ENCODE measurements at places on chromosomes 1 and 21.

DNA sequence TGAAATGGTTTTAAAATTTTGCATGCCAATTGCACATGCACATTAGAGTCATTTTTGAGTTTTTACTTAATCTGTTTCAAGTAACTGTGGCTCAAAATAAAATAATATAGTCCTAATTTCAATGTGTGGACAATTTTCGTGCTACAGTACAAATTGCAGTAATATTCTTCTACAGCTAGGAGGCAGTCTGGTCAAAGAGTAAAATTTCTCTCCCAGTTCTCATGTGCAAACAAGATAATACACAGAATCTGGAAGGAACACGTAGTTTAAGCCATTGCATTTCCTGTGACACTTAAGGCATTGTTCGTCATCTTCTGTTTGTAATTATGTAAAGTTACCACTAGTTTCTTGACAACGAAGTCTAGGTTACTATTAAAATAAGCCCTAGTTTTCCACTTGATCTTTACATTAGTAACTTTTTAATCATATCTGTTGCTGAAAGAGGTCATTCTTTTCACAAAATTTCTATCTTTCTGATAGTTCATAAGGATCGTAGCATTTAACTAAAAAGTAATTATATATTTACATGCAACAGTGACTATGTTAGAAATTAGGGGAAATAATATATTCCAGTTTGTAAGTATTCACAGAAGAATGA lies 28.9 kb downstream of the ODR4 start:
- DNase-seq: no peak

- DNase-seq: no peak
Observed at GRCh38 chr1:2019571-2020309, 595 bp downstream of the GABRD start.

DNA sequence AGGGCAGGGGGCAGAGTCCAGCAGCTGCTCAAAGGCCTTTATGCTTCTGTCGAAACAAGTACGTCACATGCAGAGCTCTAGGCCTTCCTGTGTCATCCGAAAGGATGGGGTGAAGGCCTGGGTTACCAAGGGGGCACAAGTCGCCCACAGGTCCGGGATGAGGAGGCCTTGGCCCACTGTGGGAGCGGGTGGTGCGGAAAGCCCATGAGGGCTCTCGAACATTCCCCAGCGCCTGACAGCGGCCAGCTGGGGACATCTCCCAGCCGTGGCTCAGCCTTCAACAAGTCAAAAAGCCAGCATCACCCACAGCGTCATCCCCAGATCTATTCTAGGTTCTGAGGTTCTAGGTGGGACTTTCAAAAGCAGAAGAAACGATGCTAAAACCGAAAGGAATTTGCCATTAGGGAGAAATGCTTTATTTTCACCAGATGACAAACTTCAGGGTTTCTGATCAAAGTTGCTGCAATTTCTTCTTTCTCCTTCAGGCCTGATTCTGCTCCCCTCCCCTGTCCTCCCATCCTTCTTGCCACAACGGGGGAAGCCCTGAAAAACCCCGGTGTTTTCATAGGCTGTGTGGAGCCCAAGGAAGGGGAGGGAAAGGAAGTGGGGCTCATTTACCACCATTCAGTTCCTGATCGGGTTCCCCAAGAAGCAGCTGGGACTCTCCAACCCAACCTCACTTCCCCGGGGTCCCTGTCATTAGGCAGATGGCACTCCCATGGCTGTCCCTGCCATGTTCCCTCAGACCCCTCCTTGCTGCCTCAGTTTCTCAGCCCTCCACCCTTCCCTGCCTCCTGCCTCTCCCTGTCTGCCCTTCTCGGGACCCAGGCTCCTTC lies 17.6 kb downstream of the GPR137B start:
- DNase-seq: no peak

- DNase-seq: peak; percentile 59
Observed at GRCh38 chr1:234607109-234608024, 2.6 kb downstream of the IRF2BP2 start.

DNA sequence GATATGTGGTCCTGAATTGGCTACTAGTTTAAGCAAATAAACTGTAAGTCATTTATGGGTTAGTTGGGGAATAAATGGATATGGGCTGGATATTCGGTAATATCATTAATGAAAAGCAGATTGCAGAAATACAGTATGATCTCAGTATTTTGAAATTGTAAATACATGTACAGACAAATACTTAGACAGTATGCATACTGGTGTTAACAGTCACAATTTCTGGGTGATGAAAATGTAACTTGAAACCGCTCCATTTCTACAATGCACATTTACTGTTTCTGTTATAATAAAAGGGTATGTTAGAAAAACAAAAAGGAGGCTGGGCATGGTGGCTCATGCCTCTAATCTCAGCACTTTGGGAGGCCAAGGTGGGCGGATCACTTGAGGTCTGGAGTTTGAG lies 28.0 kb downstream of the BLZF1 start:
- DNase-seq: no peak

GRCh38 chr1:32232558-32233304 lies 10.5 kb downstream of the EIF3I start:
- DNase-seq: no peak

- DNase-seq: no peak
Observed at GRCh38 chr1:204359474-204360255, at the start of gene PLEKHA6. Gene PLEKHA6 (minus strand): TSS chr1:204359929. CDS start chr1:204273727, 86,202 bp downstream.

DNA sequence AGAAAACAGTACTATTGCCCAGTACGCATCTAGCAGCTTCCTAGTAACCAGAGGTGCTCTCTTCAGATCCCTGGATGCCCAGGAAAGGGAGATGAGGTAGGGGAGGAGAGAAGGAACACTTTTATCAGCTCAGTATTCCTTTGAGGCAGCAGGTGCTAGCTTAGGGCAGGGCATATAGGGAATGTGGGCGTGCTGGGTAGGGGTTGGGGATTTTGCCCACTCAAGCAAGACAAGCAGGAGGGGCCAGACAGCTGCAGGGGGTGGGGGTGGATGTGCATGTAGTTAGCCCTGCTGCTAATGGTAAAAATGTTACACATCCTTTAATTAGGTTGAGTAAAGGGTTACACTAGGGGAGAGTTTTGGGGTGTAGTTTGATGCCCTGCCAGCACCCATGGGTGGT lies 18.1 kb upstream of the AVPR1B start:
- DNase-seq: no peak

DNA sequence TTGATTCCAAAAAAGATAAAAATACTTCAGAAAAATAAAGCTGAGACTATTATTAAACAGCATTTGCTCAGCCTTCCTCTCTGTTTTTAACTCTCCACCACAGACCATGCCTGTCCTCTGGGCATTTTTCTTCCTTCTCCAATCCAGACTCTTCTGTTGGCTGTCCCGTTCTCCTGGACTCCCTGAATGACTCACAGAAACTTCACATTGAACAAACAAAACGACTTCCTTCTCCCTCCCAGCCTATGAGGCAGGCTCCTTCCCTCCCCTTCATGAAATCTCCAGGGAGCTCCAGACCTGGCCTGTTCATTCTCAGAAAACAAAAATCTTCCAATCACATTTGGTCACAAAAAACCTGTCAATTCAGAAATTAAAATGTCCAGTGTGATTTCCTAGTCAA lies 421.3 kb downstream of the NPHP4 start:
- no peak for DNase-seq

GRCh38 chr1:42963378-42964043 lies 4.8 kb upstream of the SLC2A1 start:
- no peak for DNase-seq

DNA sequence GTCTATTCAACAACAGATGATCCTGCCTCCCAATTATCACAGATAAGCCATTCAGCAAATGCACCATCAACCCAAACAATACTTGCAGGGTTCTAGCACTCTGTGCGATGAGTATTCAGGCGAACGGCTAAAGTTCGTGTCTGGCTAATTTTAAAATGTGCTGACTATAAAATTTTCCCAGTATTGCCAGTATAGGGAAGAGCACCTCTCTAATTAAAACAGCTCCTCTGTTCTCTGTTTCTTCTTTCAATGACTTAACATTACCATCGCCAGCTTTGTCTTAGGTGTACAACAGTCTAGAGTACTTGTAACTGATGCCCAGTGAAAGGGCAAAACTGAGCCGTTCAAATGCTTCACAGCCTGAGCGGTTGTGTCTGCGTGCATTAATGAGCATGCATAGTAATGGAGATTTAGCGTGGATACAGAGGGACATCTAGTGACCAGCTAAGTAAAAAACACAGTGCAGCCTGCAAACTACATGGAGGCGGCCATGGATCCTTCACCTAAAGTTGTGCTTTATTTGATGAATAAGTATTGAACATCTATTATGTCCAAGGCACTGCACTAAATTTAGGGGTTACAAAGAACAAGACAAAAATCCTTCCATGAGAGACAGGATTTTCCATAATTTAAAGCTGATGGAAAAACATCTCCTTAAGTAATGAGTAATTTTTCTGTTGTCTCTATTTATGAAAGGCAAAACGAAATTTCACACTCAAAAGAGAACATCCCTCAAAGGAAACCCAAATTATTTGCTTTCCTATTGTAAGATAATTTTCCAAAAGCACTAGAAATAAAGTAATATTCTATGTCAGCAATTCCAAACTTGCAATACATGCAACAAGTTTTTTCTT lies 120.0 kb downstream of the SETD4 start:
- no peak for DNase-seq

- DNase-seq: no peak
Observed at GRCh38 chr1:172537366-172537765, 4.4 kb downstream of the SUCO start.

DNA sequence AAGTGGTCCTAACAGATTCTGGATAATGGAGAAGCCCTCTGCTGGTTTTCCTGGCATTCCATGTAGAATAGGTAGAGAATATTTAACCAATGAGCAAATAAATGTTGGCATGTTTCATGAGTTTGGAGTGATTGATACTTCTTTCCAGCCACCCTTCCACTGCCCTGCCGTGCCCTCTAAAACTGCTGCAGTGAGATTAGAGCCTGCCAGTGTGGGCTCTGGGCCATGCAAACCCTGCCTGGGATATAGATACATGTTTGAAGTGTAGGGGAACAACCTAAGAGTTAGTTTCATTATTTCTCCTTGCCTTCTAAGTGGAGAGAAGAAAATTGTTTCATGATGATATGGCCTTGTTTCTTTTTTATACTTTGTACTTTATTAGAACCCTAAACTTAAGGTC lies 10.4 kb downstream of the UBE2Q1 start:
- DNase-seq: no peak

GRCh38 chr1:73162564-73162963 lies 880.2 kb upstream of the NEGR1 start:
- no peak for DNase-seq

DNA sequence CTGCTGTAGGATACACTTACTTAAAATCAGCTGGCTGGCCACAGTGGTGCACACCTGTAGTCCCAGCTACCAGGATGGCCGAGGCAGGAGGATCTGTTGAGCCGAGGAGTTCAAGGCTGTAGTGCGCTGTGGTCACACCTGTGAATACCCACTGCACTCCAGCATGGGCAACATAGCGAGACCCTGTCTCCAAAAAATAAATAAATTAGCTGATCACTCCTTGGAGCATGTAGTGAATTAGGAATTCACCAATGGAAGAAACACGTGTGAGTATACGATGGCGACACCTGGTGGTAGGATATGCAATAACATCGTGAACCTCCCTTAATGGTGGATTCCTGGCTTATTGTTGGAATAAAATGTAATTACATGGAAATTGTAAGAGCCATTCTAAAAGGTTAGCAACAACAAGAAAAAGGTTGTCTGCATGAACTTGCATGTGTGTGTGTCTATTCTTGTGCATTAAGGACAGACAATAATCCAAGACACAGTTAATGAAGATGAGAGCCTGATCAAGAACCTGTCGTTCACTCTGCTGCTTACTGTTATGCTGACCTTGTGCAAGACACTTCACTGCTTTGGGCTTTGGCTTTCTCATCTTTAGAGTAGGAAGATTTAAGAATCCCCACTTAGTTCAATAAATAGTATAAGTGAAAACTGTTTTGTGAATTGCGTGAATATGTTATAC lies 38.6 kb upstream of the COX20 start:
- DNase-seq: no peak

DNA sequence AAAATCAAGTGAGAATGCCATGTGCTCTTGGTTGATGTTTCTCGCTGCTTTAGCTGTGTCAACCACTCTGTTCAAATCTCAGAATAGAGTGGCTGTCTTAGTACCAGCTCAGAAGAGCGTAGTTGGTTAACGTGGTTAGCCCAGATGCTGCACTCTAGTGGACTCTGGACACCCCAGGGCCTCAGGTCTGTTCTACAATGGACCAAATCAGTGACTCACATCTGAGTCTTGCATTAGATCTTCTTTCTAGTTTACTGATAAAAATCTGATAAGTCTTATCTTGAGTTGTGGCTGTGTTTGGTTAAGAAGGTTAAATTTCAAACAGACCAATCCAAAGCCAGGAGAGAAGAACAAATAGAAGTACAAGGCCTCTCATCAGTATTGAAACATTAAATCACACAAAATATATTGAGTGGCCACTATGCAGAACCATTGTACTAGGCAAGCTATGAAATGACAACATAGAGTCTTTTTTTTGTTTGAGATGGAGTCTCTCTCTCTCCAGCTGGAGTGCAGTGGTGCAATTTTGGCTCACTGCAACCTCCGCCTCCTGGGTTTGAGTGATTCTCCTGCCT lies 104.1 kb downstream of the NR5A2 start:
- no peak for DNase-seq

DNA sequence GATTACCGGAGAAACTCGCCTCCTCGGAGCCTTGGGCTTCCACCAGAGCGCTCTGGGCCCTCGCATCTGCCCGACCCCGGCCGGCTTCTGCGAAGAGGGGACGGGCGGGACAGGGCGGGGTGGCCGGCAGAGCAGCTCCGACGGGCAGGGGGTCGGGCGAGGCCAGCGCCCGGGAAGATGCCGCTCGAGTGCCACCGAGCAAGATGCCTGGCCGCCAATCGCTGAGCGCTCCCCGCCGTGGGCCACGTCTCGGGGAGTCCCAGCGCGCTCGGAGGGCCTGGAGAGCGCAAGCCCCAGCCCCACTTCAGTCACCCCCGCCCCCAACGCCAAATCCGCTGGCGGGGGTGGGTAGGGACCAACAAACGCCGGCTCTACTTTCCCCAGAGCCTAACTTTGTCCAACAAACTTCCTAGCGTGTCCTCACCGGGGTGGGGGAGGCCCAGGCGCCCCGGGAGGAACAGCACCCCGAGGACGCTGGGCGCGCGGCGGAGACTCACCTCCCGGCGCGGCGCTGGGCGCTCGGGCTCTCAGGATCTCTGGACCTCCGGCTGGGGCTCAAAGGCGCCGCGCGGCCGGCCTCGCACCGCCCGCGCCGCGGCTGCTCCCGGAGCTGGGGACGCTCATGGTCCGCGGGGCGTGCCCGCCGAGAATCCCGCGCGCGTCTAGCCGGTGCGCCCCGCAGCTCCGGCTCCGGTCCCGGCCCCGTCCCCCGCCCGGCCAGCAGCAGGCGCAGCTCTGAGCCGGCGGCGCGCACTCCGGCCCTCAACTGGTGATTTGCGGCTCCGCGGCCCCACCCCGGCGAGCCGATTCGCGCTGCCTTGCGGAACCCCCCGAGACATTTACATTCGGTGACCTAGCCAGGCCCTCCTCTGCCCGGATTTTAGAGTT lies at the start of gene BCAR3:
TSS of gene BCAR3 (minus strand) at position 737 of the 888 bp plus-strand sequence. CDS start 6,907 bp downstream, outside the sequence.
- DNase-seq: peak; percentile 42
